Posterior cingulate gyrus (tissue), 11 donors: ENCODE measurements at places on chromosomes 5 and 9.

GRCh38 chr5:42960506-42960905, 79.6 kb downstream of the ANXA2R start:
- DNase-seq: no peak

GRCh38 chr5:126682856-126683255, 82.1 kb downstream of the PHAX start:
- DNase-seq: no peak

DNA sequence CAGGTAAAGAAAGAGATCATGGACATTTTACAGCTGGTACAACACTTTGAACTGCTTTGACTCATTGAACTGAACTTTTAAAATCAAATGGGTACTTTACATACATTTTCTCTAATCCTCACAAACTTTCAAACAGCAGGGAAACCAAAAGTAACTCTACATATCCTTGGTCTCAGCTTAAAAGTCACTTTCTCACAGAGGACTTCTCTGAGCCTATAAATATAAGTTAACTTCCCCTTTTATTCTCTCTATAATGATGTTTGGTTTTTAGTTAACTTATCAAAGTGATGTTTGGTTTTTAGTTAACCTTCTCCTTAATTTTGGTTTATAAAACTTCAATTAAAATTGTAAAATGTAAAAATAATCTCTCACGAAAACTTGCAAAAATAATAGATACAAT, 209.8 kb downstream of the MCTP1 start:
- no peak for DNase-seq

DNA sequence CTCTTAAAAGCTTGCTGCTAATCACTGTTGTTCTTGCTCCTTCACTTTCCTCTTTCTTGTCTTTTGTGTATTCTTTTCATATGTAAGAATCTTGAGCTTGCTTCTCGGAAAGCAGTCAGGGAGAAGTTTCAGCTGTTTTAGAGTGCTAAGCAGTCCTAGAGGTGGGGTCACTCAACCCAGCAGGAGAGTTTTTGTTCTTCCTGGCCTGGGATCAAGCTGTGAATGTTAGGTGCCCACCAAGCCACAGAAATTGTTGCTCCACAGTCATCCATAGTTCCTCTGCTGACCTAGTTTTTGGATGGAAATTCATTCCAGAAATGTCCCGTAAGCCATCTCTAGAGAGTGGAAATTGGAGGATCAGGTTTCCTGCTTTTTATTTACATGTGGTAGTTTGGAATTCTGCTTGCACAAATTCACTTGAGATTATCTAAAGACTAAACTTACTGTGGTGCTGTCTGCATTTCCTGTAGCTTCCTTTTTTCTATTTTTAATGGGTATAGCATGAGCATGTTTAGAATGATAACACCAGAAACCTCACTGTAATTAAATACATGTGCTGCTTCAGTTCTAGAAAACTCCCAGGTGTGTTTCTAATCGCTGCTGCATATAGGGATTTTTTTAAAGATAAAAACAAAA, 108.7 kb downstream of the MAST4 start:
- no peak for DNase-seq

GRCh38 chr9:22343218-22343611, 103.4 kb upstream of the DMRTA1 start:
- no peak for DNase-seq

DNA sequence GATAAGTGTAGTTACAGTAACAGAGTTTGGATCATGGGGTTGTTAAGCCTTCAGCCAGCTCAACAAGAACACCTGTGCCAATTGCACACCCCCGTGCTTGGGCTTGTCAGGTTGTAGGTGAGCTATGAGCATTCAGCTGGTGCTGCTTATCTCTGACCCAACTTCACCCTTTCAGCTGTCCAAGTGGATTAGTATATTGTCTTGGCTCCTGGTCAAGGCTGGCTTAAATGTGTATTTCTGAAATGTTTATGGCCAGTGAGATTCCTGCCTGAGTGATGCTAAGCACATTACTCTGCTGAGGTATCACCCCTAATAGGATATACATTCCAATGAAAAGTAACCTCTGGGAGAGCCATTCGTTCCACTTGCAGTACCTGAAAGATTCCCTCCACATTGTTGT, 44.2 kb upstream of the LMNB1 start:
- no peak for DNase-seq

GRCh38 chr9:35935755-35936509, 22.0 kb downstream of the OR2S2 start:
- no peak for DNase-seq

GRCh38 chr5:132444061-132444460, 46.5 kb downstream of the IRF1 start:
- DNase-seq: no peak

GRCh38 chr9:12538842-12539579, 154.2 kb upstream of the TYRP1 start:
- DNase-seq: no peak

DNA sequence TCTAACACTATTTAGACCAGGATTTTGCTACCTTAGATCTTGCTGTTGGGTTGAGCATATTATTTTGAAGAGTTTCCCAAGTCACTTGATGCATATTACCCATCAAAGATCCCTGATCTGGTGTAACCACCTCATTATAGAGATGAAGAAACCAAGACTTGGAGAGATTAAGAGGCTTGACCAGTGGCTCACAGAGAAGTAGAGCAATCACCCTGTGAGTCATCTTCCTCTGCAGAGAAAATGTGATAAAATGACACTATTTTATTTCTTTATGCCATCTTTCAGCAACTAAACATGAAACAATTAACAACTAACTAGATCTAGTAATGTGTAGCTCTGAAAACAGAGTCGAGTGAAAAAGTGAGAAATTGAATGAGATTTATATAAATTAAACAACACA, 76.1 kb downstream of the KIF4B start:
- no peak for DNase-seq

DNA sequence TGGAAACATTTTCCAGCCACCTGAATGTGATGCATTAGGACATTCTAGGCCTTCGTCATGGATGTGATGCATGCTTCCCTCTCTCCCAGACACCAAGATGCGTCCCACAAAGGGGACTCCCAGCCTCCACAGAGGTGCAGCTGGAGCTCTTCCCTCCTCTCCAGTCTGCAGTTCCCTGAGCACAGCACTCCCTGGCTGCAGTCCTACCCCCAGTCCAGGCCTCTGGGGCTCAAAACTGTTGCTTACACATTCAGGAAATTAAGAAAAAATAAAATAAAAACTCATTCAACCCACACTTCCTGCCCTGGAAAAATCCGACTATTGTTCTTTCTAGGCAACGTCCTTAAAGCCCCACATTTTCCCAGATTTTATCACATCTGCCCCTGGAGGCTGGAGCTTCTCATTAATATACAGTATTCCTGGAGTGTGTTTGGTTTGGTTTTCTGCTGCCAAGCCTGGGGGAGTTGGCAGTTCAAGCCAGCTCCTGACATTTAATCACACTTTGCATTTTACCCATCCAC, 78.4 kb upstream of the ICE1 start:
- no peak for DNase-seq

- DNase-seq: no peak
Observed at GRCh38 chr5:90934738-90935137, 376.1 kb downstream of the ADGRV1 start.

- no peak for DNase-seq
Observed at GRCh38 chr9:92719028-92719647, 45.5 kb downstream of the BICD2 start.

GRCh38 chr5:143758750-143759149, 53.2 kb upstream of the HMHB1 start:
- DNase-seq: no peak

GRCh38 chr5:95830226-95830625, 7.7 kb upstream of the GLRX start:
- DNase-seq: no peak

DNA sequence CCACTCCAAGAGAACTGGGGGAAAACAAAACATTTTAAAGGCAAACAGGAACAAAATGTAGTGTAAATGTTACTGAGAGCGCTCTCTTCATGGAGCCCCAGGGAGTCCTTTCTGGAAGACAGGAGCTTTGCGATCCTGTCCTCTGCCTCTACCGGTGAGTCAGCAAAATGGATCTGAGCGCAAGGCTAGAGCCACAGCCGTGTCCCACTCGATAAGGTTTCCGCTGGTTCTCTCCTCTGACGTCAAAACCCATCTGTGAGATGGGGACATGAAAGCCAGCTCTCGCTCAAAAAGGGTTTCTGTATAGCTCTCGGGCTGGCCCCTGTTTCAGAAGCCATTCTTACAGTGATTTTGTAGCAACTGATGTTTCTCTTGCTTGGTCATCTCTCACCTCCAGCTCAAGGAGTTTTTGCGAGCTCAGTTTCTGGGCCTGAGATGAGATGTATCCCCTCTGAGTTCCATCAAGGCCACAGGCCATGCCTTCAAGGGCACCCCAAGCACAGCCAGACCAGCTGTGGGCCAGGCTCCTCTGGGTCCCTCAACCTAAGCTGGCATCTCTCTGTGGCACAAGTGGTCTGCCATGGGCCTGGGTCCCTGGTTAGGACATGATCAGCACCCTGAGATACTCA, 101.6 kb downstream of the FSTL4 start:
- DNase-seq: no peak

DNA sequence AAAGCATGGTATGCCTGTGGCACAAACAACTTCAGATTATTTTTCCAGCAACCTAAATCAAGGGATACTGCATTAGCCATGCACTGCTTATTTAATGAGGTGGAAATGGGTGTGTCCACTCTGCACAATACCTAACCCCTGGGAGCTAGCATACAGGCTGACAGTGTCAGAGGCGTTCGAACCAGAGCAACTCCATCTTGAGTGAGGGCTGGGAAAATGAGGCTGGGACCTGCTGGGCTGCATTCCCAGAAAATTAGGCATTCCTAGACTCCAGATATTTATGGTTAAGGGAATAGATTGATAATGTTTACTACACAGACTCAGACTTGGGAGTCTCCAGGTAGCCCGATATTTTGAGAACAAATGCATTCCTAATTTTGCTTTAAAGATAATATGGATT, 2.8 kb downstream of the FGF1 start:
- no peak for DNase-seq

- peak; percentile 45 for DNase-seq
Observed at GRCh38 chr9:95505717-95506427, 10.9 kb downstream of the PTCH1 start.

- no peak for DNase-seq
Observed at GRCh38 chr5:100623719-100624118, 88.5 kb downstream of the FAM174A start.

DNA sequence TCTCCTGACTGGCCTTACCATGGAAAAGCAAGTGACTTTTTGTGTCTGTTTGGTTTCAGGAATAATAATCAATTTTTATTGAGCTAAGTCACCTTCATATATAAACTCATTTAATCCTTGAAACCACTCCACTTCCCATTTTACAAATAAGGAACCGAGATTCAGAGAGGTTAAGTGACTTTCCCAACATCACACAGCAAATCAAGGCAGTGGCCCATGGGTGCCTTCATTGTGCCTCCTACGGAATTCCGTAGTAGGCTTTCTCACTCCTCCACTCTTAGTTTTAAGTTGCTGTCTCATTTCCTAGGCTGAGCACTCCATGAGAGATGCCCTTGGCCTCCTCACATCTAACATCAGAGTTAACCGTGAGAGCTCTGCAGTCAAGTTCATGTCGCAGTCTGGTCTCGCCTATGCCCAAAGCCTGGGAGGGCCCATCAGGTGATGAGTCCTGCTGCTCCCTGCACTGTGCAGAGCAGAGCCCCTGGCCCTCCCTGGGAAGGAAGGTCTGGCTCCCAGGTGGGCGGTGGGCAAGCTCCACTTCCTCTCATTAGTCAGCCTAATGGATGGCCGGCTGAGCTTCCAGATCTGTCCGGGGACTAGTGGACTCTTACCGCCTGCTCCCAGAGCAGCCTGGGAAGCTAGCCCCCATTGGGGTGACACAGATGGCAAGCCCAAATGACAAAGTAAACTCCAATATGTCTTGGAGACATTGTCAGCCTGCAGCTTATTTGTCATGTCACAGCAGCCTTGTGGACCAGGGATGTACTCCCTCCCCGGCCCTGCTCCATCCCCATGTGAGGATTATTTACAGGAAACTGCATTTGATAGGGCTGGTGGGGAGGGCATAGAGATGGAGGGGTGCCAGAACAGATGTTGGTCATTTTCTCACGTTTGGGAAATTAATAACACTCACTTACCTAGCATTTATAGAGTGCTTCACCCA, 123.4 kb downstream of the MVB12B start:
- no peak for DNase-seq

- DNase-seq: no peak
Observed at GRCh38 chr5:138241688-138242571, 28.8 kb upstream of the CDC23 start.

- no peak for DNase-seq
Observed at GRCh38 chr9:35374436-35374835, 115.5 kb upstream of the RUSC2 start.

DNA sequence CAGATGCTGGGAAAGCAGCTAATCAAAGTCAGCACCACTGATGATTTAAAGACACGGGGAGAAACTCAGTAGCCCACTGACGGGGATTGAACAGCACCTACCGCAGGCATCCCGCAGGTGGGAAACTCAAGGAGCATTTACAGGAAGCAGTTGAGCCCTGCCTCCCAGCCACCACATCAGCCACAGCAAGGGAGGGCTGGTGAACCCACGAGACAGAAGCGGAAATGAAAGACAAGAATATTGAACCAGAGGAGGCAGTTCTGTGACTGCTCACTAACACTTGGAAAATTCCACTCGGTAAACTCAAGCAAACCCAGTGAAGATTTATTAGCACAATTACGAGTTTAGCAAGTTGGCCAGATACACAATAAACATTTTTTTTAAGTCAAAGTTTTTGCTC, 10.6 kb upstream of the FAM163B start:
- DNase-seq: no peak

- no peak for DNase-seq
Observed at GRCh38 chr5:33976307-33976706, 8.2 kb downstream of the SLC45A2 start.

DNA sequence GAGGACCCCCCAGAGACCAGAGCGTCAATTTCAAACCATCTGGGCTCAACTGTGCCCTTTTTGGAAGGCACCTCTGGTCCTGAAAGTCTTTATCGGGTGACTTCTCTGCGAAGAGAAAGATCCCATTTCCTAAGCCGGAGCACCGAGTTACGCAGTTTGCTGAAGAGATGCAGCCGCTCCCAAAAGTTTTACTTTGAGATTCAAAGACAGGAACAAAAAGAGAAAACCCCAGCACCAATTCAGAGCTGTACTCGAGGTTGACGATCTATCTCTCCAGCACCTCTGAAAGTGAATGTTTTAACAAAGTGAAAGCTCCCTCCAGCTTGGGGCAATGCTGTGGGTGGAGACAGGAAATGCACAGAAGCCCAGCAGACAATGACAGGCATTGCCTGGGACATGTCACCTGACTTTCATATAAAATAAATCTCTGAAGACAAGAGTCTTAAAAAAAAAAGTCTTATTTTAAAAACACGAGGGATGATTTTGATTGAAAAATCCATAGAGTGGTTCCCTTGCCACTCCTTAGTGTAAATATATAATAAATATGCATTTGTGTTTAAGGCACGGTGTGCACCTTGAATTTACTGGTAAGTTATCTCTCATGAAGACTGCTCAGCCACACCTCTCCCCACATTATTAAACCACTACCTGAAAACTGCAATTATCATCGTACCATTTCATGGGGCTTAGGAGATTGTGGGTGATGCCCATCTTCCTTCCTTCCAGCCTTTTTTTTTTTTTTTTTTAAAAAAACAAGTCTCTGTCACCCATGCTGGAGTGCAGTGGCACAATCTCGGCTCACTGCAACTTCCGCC, 79.9 kb downstream of the FNBP1 start:
- DNase-seq: peak; percentile 40
